Activated gamma-delta T cell treated with Interleukin-2 at 50 U/mL for 16 hours (primary cell): ENCODE measurements at places on chromosomes 3 and 15.

GRCh38 chr3:155446366-155446765 lies 152.9 kb upstream of the STRIT1 start:
- no peak for DNase-seq

GRCh38 chr3:87200060-87200647 lies 27.0 kb upstream of the CHMP2B start:
- no peak for DNase-seq

DNA sequence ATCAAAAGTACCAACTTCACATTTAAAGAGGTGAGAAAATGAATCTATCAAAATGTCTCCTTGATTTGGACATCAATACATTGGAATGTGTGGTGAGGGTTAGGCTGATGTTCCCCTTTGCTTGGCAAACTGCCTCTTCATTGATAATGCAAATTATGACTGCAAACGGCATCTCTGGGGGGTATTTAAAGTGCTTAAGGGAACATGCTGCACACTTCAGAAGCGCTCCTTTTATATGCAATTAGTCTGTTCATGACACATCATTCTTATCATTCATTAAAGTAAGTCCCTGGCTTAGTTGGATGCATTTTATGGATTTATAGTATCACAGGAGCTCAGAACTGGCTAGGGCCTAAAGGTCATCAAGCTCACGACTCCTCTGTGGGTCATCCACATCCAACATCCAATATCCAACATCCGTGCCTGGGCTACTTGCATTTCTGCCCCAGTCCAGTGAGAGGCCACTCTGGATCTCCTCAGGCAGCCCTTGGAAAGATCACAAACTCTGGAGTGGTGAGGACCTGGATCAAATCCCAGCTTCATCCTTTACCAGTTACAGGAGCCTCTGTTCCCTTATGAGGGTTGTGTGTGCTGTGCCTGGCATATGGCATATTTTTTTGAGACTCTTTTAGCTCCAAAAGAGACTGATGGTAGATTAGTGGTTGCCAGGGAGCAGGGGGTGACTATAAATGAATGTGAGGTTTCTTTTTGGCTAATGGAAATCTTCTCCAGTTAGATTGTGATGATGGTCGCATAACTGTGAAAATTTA lies 136.8 kb upstream of the FOXB1 start:
- DNase-seq: no peak

GRCh38 chr15:70610541-70610940 lies 152.8 kb downstream of the UACA start:
- no peak for DNase-seq

GRCh38 chr15:57947781-57948180 lies 117.7 kb downstream of the ALDH1A2 start:
- no peak for DNase-seq
